ENCODE measurements at places on chromosomes 6 and 20.

- peak; percentile 19 for DNase-seq
Measured at GRCh38 chr20:41697861-41698559, 79.8 kb upstream of the CHD6 start.

DNA sequence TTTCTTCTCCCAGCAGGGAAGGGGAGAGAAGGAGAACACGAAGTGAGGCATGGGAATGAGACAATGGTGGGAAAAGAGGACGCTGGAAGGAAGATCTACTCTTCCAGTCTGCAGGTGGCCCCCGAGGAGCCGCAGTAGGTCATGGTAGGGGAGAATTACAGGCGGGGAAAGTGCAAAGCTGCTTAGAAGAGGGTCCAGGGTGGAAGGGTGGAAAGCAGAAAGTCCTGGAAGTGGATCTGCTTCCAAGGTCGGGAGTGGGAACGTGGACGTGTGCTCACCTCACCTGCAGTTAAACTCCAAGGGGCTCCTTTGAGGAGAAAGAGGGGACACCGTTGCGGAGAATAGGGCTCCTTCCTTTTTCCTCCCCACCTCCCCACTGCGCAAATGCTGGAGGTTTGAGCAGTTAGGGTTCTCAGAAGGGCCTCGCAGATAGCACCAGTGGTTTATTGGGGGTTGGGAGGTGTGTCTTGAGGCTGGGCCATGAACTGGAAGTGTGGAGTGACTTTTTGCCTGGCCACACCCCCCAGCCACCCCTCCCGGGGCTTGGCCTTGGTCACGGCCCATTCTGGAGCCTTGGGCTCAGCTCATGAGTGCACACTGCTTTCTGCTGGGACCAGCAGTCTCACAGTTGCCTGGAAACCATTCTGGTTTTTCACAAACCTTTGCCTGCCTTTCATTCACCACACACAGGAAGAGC lies 100.4 kb upstream of the MLN start:
- DNase-seq, result no peak

- no peak for DNase-seq
Measured at GRCh38 chr20:37518059-37518458, 3.0 kb upstream of the NNAT start.

GRCh38 chr20:17453592-17453991 lies 77.6 kb downstream of the BFSP1 start:
- no peak for DNase-seq

DNA sequence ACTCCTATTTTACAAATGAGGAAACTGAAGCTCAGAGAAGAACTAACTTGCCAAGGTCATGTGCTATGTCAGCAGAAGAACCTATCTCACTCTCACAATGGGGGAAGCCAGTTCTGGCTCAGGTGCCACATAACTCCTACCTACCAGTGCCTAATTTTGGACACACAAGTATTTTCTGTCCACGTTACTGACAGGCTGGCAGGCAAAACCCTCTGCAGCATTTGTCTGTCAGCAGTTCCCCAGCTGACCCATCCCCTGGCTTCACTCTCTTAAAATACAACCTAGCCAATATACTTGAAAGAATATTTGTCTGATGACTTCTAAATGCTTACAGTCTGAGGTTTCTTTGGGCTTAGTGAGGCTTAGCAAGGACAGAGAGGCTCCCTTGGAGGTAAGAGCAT lies 15.5 kb downstream of the GSS start:
- no peak for DNase-seq

- DNase-seq, result no peak
Measured at GRCh38 chr6:127276331-127276730, 9.7 kb downstream of the RNF146 start.

GRCh38 chr6:33105916-33106871 lies 30.4 kb downstream of the HLA-DPB1 start:
- no peak for DNase-seq

- no peak for DNase-seq
Measured at GRCh38 chr6:40477246-40478126, 109.7 kb downstream of the LRFN2 start.

DNA sequence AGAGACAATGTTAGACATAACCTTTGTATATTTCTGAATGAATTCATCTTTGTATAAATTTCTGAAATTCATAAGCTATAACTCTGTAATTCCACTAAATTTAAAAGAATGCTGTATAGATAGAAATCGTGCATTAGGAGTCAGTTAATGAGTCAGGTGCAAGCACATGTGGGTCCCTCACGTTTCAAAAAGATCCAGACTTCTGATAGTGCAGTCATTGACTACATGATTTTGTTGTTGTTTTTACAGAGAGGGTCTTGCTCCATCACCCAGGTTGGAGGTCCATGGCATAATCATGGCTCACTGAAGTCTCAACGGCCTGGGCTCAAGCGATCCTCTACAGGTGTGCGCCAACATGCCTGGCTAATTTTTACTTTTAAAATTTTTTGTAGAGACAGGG lies 14.6 kb downstream of the ESF1 start:
- no peak for DNase-seq

DNA sequence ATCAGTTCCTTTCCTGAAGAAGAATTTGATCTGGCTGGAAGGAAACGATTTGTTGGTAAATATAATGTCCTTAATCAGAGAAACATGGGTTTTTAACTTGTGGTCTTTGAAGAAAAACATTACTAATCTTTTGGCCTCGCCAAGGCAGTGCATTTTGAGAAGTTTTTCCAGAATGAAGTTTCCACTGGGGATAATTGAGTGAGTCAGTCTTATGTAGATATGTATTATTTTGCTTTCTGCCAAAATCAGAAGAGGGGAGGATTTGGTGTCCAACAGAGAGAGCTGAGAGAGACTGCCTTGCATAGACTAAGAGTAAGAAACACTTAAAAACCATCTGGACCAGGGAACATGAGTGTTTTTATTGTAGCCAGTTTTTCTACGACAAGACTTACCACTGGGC lies 79.9 kb downstream of the FNDC1 start:
- DNase-seq, result peak; percentile 50

- DNase-seq, result peak; percentile 73
Measured at GRCh38 chr6:52576392-52577021, 353 bp downstream of the TRAM2 start.

DNA sequence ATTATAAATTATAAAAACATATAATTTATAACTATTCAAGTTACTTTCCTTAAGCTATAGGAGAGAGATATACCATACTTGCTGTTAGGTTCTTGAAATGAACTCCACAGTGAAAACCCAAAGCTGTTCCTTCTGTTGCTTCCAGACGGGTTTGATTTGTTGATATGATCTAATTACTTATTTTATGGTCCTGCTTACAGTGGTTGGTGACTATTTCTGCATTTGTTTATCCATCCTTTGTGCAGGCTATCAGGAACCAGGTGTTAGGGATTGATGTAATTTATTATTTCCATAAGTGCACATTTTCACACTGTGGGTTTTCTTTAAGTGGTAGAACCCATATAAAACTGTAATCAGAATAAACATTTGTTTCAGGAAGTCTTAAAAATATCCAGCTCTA lies 167.1 kb downstream of the KIF6 start:
- no peak for DNase-seq

DNA sequence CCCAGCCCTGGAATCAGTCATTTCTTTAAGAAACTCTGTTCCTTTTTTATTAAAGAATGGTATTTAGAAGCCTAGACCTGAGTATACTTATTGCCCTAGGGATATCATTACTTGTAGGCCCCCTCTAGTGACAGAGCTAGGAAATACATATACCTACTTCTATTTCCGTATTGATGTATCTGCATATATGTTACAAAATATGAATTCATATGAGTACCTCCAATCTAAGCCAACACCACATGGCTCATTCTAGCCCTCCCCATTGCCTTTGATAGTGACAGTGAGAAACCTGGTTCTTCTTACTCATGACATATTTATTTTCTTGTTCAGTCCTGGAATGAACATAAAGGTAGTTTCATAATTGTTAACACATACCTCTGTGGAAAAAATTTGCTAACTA lies 137.2 kb downstream of the FARS2 start:
- DNase-seq, result peak; percentile 43

DNA sequence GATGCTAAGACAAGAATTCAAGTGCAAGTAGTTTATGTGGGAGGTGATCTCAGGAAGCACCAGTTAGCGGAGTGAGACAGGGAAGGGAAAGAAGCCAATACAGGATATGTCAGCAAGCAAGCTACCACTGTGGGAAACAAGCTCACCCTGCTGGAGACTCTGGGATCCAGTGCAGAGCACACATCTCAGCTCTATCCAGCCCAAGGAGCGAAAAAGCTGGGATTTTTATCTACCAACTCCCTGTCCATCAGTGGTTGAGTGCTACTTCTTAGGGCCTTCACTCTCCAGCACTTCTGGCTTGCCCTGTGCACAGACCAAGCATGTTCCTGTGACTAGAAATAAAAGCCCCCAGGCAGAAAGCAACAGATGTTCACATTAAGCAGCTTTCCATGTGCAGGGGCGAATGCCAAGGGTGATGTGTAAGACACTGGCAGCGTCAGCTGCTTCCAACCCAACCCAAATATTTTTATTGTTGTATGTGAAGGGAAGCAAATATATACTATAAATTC lies 10.8 kb upstream of the RNF24 start:
- peak; percentile 78 for DNase-seq

DNA sequence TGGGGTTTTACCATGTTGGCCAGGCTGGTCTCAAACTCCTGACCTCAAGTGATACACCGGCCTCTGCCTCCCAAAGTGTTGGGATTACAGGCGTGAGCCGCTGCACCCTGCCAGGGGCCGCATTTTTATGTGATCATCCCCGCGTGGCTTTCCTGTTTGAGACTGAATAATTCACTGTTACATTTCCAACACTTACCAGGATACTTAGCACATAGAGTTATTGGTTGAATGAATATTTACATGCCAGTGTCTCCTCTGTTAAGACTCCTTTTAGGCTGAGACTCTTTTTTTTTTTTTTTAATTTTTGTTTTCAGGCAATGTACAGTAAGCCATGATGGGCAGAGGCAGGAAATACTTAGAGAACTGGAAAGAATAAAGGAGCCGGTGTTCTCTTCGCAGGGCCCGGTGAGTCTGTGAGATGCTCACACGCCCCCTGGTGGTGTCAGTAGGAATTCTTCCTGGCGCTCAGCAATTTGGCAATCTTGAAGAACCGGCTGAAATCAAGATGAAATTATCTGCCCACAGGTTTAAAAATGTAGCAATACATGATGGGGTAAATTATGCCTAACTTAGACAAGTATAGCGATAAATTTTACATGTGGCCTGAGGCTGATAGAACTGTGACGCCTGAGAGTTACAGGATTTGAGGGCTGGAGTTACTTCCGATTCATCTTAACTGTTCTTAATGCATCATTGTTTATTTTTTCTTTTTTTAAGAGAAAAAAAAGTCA lies 7.6 kb upstream of the RNF114 start:
- DNase-seq, result peak; percentile 86

DNA sequence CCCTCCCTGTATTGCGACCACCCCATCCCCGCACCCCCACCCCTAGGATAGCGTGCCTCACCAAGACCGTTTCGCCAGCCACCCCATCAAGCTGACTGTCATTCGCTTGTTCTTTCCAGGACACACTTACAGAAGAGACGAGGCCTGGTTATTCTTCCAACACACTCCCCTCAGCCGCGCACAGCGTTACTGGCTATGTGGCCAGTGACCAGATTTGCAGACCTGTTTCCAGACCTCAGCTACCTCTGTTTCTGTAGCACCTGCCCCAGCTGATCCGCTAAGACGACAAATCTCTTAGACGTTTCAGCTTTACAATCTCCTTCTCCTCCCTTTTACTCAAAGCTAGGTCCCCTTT lies 26.1 kb downstream of the HLA-F start:
- DNase-seq, result no peak

DNA sequence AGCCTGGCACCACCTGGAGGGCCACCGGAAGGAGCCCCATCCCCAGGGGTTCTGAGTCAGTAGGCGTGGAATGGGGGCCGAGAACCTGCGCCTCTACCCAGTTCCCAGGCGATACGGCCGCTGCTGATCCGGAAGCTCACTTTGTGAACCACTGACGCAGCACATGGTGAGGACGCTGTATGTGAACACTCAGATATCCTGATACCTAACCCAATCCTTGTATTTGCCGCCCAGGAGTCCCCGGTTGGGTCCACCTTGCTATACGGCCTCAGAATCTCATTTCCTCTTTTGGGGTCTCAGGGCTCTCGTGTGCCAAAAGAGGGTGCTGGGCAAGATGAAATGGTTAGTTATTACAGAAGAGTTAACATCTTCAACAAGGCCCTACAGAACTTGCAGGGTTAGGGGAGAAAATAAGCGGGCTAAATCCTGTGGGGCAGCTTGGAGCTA lies 604 bp upstream of the RAB5IF start:
- no peak for DNase-seq

- DNase-seq, result no peak
Measured at GRCh38 chr20:63416631-63417030, 55.5 kb upstream of the CHRNA4 start.

GRCh38 chr20:35329435-35330139 lies 37.4 kb upstream of the FAM83C start:
- no peak for DNase-seq

DNA sequence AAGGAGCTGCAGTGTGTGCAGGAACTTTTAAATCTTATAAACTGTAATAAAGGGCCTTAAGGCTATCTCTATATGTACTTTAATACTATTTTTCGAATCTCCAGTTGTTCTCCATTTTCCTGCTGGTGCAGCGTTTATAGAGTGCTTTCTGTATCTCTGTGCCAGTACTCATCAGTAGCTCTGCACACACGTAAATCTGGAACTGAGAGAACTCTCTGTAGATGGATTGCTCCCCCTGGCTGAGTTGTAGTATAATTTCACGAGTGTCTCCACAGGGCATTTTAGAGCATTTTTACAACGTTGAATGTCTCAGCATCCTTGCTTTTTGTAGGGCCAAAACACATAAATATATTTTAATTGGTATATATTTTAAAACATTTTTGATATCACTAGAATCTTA lies 256.5 kb downstream of the TRDN start:
- no peak for DNase-seq

DNA sequence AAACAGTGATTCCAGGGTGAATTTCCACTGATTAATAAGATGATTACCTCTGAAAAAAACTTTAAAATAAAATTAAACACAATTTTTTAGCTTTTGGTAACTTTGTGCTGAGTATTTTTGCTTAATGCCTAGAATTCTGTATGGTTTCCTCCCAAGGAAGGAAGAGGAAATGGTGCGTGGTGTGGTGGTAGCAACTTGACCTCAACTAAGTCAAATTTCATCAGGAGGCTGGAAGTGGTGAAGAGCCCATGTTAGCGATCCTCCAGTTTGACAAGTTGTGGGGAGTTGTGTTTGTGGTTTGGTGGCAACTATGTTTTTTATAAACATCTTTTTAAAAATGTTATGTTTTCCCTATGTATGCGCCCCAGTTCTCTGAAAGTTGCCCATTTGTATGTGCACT lies 5.0 kb upstream of the RTF2 start:
- no peak for DNase-seq

GRCh38 chr20:54197621-54198604 lies 10.0 kb upstream of the PFDN4 start:
- peak; percentile 78 for DNase-seq

All from fibroblast of gingiva (primary cell).